Glomerular endothelial cell (primary cell): ENCODE measurements at places on chromosomes 2 and 18. TPM values are rescaled to one million over a fixed set of nuclear protein-coding genes. Genes with fewer than 3 reads are reported as not detected.

DNA sequence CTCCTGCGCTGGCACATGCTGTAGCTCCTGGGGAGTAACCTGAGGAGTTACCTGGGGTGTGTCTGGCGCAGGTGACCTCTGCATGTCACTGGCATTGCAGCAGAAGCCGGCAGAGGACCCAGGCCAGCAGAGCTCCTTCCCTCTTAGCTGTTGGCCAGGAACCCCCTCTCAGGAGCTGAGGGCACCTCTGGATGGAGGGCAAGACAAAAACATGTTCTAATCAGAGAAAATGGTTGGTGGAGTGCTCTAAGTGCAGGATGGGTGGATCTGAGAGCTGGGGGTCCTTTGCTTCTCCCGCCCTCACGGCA, 44.9 kb upstream of the SNTG2 start:
- no peak for DNase-seq

GRCh38 chr18:66168685-66169235, 417.9 kb downstream of the CDH7 start:
- DNase-seq: no peak

GRCh38 chr2:64317707-64318475, 136.1 kb upstream of the LGALSL start:
- no peak for DNase-seq

The SLC11A1 gene
- total RNA-seq: 0.05 TPM in 1 of 2 replicates, not detected in the other

GRCh38 chr2:11155381-11156035, at the start of gene SLC66A3:
TSS of gene SLC66A3 (plus strand) at chr2:11155467. CDS start at chr2:11155547, 80 bp downstream.
- no peak for DNase-seq

DNA sequence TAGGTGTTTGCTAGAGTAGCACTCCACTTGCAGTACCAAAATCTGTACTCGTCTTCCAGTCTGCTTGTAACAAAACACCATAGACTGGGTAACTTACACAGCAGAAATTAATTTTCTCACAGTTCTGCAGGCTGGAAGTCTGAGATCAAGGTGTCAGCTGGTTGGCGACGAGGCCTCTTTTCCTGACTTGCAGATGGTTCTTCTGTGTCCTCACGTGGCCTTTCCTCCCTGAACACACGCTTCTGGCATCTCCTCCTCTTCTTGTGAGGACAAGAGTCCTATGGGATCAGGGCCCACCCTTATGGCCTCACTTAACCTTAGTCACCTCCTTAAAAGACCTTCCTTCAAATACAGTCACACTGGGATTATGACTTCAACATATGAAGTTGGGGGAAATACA, 493.5 kb upstream of the MYT1L start:
- no peak for DNase-seq

DNA sequence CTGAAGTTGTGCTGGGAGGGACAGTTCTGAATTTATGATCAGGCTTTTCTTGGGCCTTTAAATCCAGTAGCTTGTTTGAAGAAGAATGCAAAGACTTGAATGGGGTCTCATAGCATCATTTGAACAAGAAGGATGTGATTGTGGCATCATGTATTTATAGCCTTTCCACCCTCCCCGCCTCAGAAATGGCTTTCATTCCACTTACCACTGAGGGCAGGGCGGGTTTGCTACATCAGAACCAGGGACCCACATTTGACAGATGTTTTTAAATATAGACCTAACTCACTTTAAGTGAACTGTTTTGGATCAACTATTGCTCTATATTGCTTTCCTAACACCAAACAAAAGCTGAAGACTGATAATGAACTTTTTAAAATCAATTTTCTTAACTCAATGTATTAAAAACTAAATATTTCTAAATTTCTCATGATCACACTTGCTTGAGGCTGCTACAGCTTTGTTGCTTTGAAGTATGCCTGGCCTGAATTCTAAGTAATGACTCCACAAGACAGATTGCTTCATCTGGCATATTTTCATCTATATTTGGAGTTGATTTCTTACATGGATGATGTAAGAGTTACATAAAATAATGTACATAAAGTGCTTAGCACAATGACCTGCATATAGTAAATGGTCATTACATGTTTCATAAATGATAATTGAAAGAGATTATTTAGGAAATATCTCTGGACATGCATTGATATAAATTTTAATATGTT, 1552.9 kb upstream of the SLC39A10 start:
- no peak for DNase-seq

The TUBA3E gene
- not detected in 2 replicates for total RNA-seq

GRCh38 chr2:28163627-28164279, 228.9 kb upstream of the FOSL2 start:
- DNase-seq: no peak

DNA sequence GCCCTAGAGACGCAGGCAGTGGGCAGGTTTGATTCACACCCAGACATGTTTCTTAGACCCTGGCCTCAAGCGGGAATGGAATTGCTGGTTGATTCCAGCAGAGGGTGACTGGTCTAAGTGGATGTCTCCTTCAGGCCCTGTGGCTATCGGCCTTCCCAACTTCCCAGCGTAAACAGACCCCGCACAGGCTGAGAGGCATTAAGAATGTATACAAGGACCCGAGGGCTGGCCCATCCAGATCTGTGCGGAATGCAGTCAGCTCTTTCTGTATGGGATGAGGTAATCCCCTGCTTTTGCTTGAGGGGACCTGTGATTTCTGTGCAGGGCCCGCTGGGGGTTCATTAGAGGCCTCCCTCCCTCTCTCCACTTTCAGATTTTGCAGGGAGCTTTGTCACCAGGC, 6.5 kb downstream of the ACKR3 start:
- DNase-seq: no peak

DNA sequence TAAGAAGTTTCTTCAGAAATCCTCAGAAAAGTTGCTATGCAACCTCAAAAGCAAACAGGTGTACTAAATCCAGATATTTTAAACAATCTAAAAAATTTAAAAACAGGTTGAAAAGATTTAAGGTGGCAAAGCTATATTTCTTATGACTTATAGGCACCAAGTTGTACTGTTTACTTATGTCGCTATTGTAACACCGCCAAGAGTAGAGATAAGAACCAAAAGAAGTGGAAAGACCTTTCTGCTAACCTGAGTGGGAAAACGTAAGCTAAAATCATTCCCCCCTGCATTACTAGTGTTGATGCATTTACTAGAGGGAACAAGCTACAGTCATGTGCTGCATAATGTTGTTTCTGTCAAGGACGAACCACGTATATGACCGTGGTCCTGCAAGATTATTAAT, 83.1 kb downstream of the TRIP12 start:
- DNase-seq: no peak

DNA sequence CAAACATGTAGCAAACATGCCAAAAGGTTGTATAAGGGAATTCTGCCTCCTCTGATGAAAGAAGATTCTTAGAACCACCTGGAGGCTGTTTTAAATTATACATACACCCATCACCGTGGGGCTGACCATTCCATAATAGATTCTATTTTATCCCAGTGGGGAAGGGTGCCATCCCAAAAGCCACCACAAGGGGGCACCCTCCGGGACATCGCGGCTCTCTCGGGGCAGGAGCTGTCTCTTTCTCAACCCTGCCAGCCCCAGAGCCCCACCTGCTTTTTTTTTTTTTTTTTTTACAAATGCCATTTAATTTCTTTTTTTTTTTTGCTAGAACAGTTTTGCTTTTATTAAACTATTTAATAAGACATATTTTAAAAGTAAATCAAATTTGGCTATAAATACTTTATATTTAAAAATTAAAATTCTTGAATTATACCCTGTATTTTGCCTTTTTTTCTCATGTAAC, 8.6 kb upstream of the MTCL1 start:
- no peak for DNase-seq

GRCh38 chr2:53896864-53897263, 37.1 kb upstream of the GPR75 start:
- no peak for DNase-seq

GRCh38 chr2:59912042-59912441, 641.4 kb downstream of the BCL11A start:
- DNase-seq: no peak

GRCh38 chr2:9306911-9307310, 100.3 kb downstream of the ASAP2 start:
- no peak for DNase-seq

- no peak for DNase-seq
Measured at GRCh38 chr2:71538241-71538640, 84.9 kb downstream of the DYSF start.

DNA sequence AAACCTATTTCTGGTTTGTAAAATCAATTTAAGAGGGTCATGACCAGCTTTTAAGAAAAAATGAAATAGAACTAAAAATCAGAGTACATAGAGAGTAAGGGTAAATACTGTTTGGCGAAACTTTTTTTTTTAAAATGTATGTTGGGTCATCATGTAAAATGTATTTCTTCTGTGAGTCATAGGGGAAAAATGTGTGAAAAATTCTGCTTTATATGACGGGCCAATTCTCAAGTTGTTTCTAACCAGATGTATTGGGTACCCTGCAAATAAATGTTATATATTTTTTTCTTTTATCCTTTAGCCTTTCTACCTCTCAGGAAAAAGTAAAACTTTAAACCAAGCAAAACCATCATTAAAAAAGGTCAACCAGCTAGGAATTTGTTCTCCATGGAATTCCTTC, 13.9 kb downstream of the AFTPH start:
- DNase-seq: no peak

GRCh38 chr18:9417073-9417851, 58.1 kb upstream of the RALBP1 start:
- no peak for DNase-seq

The ESPNL gene
- total RNA-seq: 0.44 and 0.53 TPM in 2 replicates

DNA sequence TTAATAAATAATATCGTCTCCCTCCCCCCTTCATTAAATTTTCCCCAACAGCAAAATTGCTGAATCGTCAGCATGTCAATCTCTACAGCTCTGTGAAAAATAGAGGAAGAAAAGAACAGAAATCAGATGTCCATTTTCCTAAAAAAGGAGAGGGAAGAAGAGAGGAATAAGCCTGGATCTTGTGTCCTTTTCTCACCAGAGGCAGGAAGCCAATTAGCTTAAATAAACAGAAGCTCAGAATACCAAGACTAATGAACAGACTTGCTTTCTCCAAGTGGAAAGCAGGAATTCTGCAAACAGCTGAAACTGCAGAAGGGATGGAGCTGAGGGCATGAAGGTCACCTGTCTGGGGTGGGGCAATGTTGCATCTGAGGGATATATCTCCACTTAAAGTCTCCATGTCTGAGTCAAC, 265.7 kb downstream of the CCDC85A start:
- DNase-seq: no peak

The RAX gene
- not detected in 2 replicates for total RNA-seq

DNA sequence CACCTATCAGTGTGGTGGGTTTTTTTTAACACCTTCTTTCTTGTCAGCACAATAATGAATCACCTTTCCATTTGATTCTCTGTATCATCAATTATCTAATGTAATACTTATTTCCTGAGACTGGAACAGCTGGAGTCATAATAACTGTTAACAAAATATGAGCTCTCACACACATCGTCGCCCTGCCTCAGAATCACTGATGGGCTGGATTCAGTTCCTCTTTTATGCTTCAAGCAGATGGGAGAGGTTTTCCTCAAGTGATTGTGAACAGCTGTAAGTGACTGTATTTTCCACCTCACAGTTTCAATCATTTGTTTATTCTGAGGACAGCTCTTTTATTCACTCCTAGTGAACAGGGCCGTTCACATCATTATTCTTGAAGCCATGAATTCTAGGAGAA, 330.2 kb downstream of the DSC3 start:
- no peak for DNase-seq

The IL1RN gene
- not detected in 2 replicates for total RNA-seq

DNA sequence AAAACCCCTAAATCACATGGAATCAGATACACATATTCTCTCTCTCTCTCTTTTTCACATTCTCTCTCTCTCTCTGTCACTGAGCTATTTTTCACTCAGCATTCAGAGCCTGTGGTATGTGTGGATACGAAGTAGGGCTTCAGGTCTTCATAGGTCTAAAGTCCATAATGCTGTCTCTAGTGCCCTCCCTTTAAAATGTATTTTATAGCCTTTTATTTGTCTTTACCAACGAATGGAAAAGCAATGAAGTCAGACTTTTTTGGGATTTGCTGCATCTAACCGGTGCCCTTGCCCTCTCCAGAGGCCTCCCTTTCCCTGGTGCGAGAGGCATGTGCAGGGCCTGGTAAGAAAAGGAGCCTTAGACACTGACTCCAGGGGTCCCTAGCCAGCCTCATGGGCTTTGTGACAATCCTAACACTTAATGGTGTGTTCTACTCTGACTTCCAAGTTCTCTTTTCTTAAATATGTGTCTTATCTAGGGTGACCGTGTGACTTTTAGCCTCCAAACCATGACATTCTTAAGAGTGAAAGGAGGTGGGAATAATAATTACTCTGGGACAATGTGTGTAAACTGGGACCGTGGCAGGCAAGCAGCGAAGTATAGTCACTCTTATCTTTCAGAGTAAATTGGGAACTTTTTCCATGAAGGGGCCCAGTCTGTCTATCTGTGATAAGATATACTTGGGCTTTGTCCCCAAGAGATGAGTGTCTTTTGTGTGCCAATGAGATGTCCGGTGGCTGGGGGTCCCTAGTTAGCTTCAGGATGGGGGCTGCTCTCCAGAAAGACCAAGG, 101.1 kb downstream of the B3GNT2 start:
- DNase-seq: no peak

DNA sequence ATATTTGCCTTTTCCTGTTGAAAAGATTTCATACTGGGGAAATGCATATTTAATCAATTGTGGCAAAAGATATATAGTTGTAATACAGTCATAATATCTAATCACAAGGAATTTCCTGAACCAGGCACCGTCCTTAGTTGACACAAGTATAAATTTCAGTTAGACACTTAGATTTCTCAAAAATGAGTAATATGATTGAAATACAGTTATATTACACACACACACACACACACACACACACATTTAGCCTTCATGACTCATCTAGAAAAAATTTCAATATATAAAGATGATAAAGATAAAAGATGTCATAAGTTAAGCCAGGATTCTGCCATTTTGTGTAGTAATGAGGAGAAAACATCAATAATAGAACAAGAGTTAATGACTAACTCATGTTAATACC, 258.4 kb upstream of the ZNF804A start:
- DNase-seq: no peak

The ERFE gene
- total RNA-seq: 34.1 and 64.1 TPM in 2 replicates

- no peak for DNase-seq
Measured at GRCh38 chr2:109486711-109487535, 126.8 kb downstream of the SEPTIN10 start.

GRCh38 chr2:112183327-112184025, 45.3 kb downstream of the FBLN7 start:
- DNase-seq: no peak

The APCDD1 gene
- total RNA-seq: 0.10 and 0.12 TPM in 2 replicates

DNA sequence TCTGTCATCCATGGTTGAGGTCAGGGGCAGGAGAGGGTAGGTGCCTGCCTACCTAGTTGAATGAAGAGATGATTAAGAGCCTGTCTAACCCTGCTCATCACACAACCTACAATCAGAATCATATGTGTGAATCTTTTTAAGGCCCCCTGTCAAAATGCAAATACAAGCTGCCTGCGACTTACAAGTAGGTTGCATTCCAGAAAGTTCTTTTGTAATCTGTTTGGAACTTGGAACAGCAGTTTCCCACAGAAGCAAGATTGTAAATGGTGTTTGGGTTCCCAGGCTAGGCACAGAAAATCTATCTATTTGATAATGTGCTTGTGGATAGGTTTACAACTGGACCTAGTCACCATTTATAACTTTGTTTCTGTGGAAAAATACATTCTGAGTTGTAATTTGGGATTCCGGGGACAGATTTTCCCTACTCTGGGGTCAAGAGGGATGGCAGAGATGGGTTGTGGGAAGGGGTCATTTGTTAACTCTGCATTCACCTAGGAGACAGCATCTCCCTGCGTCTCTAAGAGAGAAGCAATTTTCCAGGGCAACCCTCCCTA, 4.4 kb downstream of the LIPG start:
- DNase-seq: no peak
